ENCODE measurements at places on chromosomes 3 and 15.

DNA sequence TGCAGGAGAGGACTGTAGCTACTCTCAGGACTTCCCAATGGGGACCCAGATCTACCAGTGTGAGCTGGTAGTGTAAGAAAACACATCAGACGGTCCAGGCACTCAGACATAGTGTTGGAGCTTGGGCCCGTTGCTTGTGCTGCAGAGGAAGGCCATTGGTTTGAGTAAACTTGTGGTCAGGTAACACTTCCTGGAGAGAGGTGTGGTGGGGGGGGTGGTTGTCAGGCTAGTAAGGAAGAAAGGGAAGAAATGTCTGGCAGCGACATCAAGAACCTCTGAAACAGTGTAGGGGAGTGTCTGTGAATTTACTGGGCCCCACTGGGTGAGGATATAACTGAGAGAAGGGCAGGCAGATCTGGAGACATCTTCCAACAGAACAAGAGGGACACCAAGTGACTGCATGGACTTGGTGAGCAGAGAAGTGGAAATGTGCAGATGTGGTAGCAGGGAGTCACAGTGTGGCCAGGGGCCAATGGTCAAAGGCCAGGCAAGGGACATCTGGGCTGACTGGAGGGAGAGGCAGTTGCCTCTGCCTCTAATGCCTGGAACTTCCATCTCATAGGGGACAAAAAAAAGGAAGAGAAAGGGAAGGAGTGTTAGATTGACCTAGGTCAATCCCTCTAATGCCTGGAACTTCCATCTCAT, 63.7 kb upstream of the MRPS22 start:
- no peak for DNase-seq

- no peak for DNase-seq
These were observed 199.8 kb upstream of the RGMA start for GRCh38 chr15:93288728-93289294.

- no peak for DNase-seq
These were observed 14.3 kb upstream of the IL20RB start for GRCh38 chr3:136943436-136943835.

- DNase-seq: no peak
These were observed 16.3 kb downstream of the SLC9A9 start for GRCh38 chr3:143831994-143832393.

GRCh38 chr3:122074621-122075265, 19.6 kb downstream of the CD86 start:
- DNase-seq: no peak

DNA sequence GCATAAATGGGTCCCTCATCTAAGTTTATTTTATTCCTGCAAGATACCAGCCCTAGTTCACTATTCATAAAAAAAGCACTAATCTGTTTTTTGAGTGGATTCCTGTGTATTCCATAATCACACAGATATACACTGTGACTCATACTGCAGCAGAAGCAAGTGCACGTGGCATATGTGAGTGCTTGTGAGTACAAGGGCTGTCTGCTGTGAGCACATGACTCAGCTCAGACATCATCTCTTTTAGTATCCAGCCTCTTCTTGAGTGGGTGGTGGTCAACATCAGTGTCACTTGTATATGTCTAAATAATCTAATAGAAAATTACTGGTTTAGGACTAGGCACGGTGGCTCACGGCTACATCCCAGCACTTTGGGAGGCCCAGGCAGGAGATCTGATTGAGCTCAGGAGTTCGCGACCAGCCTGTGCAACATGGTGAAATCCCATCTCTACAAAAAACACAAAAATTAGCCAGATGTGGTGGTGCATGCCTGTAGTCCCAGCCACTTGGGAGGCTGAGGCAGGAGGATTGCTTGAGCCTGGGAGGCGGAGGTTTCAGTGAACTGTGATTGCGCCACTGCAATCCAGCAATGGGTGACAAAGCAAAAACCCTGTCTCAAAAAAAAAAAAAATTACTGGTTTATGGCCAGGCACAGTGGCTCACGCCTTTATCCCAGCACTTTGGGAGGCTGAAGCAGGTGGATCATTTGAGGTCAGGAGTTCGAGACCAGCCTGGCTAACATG, 49.8 kb downstream of the NIPA2 start:
- DNase-seq: no peak

GRCh38 chr15:95620934-95621579, 709.4 kb upstream of the NR2F2 start:
- no peak for DNase-seq

- no peak for DNase-seq
These were observed 53.4 kb upstream of the EIF5A2 start for GRCh38 chr3:170961616-170962400.

DNA sequence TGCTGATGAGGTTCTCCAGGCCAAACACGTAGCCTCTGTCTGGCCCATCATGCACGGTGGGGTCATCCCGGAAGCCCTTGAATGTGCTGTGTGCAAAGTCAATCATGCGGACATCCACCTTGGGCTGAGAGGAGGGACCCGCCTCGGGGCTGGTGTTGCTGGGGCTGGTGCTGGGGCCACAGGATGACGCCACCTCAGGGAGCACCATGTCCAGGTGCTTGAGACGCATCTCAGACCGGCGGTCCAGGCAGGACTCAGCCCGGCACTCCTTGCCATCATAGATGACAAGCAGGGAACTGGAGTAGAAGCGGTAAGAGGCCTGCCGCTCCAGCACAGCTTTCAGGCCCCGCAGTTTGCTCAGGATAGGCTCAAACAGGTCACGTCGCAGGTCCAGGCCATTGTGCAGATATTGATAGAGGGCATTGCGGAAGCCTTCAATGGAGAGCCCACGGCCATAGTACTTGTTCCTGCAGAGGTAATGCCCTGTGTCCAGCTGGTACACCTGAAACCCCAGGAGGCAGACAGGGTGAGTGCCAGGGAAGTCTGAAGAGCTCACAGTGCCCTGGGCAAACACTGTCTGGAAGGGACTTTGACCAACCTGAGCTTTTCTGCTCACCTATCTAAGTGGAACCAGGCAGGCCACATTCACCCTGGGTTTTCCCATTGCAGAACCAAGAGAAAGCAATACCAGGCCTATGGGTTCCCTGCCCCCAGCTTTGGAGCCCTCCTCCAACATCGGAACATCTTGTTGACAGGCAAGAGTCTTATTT, 3.6 kb upstream of the GMPPB start:
- DNase-seq: no peak

DNA sequence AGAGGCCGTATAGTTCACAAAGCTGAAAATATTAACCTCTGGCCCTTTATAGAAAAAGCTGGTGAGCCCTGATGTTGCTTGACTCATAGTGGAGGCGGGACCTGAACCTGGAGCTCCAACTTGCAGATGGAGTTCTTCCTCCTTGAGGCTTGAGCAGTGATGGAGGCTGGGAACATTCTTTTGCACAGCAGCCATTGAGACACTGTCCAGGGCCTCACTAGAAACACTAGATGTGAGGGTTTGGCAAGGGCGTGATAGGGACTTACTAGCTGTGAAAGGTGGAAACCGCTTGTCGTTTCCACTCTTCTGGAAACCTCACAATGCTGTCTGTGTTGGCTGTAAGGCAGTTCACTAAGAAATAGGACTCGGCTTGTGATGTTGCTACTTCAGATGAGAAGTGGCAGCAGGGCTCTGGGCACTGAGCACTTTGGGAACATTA, 12.5 kb downstream of the SMAD6 start:
- DNase-seq: no peak

DNA sequence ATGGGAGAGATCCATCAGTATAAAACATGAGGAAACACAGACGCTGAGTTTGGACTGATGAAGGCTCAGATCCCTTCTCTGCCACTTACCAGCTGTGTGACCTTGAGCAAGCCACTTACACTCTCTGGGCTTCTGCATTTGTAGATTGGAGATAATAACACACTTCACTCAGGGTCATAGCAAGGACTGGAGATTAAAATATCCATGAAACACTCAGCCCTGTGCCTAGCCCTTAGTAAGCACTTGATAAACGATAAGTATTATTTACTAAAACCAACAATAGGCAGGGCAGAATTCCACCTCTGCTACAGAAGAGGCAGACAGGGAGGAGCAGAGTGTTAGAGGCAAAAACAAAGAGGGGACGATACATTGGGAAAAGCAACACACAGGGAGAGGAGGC, 420.5 kb upstream of the WNT5A start:
- no peak for DNase-seq

GRCh38 chr3:105187344-105187743, 179.4 kb upstream of the ALCAM start:
- DNase-seq: no peak

DNA sequence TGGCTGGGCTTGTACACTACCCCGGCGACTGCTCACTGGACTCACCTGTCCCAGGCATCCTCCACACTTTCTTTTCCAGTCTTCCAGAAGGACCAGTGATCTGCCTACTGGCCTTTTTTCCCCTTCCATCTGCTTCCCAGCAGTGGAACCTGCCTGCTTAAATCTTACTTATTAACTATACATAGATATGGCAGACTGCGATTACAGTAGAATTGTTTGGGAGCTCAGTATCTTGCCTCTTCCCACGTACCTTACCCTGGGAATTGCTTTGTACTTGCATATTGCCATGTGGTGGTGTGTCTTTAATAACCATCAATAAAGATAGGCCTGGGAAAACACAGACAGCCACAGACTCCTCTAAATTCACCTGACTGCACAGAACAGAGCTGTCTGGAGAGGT, 11.8 kb upstream of the HES1 start:
- no peak for DNase-seq

DNA sequence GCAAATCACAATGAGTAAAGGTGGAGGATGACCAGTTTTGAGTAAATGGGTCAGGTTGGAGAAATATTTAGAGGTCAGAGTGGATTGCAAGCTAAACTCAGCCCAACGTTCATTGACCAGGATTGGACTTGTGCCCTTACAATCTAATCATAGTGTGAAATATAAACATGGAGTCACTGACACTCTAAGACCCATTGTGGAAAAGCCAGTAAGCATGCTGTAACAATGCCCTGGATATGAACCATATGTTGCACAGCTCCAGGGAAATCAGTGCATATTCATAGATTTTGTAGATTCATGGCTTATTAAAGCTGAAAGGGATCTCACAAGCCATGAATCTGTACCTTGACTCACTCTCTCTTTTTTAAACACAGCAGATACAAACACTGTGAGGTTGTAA, 660.2 kb upstream of the LMCD1 start:
- DNase-seq: no peak

- DNase-seq: no peak
These were observed 2.9 kb downstream of the CASR start for GRCh38 chr3:122186372-122186771.

DNA sequence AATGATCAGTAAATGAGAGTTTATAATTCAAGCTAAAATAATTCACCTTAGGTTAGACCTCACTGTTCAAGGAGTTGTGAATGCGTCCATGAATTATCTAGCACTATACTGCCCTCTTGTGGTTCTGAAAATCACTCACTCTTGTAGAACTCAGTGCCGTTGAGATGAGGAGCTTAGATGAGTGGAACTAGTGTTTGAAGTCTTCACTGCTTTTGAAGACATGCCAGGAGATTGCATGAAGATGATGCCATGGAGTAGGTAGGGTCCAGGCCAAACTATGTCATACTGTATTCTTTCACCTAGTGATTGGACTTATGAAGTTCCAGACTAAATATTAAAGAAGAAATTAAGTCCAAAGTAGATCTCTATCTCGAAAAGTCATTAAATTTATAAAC, 28.8 kb downstream of the LYSMD4 start:
- DNase-seq: no peak

DNA sequence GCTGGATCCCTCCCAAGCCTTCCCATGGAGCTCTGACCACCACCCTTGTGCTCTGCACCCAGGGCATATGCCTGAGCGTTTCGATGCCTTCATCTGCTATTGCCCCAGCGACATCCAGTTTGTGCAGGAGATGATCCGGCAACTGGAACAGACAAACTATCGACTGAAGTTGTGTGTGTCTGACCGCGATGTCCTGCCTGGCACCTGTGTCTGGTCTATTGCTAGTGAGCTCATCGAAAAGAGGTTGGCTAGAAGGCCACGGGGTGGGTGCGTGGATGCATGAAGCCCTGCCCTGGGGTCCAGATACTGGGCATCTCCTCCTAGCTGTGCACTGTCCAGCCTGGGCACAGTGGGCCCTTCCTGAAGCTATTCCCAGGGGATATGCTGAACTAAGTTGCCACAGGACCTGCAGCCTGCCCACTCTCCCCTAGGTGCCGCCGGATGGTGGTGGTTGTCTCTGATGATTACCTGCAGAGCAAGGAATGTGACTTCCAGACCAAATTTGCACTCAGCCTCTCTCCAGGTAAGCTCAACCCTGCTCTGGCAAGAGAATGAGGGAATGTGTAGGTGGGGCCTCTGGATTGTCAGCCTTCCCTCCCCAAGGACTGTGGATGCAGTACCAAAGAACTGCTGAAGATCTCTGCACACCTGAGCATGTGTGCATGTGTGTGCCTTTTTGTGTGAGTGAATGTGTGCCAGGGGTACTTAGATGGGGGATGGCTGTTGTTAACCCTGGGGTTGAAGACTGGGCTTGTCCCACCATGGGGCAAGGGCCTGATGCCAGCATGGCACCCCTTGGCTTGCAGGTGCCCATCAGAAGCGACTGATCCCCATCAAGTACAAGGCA, 2.1 kb downstream of the MYD88 start:
- no peak for DNase-seq

- DNase-seq: no peak
These were observed 6.9 kb upstream of the FOXB1 start for GRCh38 chr15:59997070-59997701.

GRCh38 chr3:133468251-133468721, 68.4 kb downstream of the BFSP2 start:
- no peak for DNase-seq

GRCh38 chr15:27271258-27271657, 300.3 kb downstream of the GABRG3 start:
- no peak for DNase-seq

DNA sequence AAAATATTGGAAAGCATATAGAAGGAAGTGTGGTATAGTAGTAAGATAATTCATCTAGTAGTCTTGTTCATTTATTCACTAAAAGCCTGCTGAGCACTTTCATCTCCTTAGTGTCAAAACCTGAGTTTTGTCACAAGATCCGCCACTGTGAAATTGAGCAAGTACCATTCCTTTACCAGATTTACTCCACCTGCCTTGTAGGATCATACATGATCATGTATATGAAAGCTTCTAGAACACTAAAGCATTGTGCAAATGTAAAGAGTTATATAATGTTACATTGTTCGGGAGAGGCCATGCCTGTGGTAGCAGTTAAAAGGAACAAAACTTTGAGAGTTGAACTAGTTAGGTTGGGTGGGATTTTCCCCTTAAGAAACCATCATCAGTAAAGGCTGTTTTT, 35.0 kb downstream of the UBE2E2 start:
- no peak for DNase-seq

DNA sequence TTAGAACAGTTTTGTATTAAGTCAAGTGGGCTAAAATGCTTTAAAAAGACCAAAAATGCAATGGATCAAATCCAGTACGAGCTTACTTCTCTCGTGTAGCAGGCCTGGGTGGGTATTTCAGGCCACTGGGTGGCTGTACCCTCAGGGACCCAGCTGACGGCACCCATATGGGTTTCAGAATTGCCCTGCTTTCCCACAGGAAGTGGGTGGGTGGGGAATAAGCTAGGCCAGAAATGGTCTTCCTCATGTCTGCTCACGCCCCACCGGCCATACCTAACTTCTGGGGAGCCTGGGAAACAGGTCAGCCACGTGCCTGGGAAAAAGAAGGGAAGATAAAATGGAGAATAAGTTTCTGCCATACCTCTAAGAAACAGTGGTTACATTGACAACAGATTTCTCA, 20.3 kb downstream of the GPR160 start:
- DNase-seq: no peak
